ENCODE measurements at places on chromosomes 1 and 21.

DNA sequence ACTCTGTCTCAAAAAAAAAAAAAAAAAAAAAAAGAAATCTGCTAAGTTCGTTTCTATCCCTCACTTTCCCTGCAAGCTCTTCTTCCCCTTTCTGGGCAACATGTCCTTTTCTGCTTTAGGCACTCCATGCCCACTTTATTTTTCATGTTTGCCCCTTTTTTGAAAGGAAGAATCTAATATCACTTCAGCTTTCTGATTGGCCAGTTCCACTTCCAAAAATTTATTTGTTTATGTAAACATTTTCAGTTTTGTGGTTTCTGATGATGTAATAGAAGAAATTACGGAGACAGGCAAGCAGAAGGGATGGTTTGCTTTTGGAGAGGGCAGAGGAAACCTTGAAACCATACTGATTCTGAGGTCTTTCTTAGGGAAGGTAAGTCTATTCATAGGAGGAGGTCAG, 15.1 kb downstream of the IFNAR1 start:
- peaks cover 7% of the 10 kb centered on the region for H3K36me3 ChIP-seq
- peaks cover 22% of the 10 kb centered on the region for H3K4me1 ChIP-seq
- DNase-seq, result peak; percentile 14

GRCh38 chr1:165444897-165445370, at the start of gene RXRG:
Gene RXRG, minus strand, starts transcription at chr1:165445126. Its CDS starts 233 bp downstream, at chr1:165444893.
- no peaks in the 10 kb centered on the region for H3K27me3 ChIP-seq
- no peak within 1 kb of the TSS for H3K27ac ChIP-seq
- H3K4me1 ChIP-seq, result peaks cover 13% of the 10 kb centered on the region
- H3K4me3 ChIP-seq, result no peak within 1 kb of the TSS
- H3K36me3 ChIP-seq, result no peaks in the 10 kb centered on the region

DNA sequence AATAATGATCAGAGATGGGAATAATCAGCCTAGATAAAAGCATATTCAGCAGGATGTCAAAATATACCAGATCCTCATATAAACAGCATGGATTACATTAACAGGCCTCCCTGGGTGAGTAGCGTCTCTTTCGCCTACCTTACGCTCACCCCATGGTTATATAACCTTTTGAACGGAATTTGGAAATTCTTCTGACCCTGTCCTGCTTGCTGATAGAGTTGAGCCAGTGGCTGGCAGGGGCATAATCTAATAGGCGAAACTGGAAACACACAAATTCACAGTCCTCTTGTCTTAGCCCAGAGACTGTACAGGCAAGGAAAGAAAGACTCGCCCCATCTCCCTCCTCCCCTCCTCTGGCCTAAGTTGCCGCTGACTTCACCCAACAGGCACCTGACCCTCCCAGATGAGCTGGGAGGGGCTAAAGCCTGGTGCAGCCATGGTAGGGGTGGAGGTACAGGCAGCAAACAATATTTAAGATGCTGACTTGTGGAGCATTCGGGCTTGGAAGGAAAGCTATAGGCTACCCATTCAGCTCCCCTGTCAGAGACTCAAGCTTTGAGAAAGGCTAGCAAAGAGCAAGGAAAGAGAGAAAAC, at the start of gene ANGPTL7:
ANGPTL7 (plus strand) TSS at position 498 of the 594 bp plus-strand sequence. CDS start 225 bp downstream, outside the sequence.
- no peak within 1 kb of the TSS for H3K4me3 ChIP-seq
- no peak for DNase-seq
- no peaks in the 10 kb centered on the region for H3K27me3 ChIP-seq
- no peak within 1 kb of the TSS for H3K27ac ChIP-seq
- no peaks in the 10 kb centered on the region for H3K36me3 ChIP-seq
- H3K4me1 ChIP-seq, result no peaks in the 10 kb centered on the region

GRCh38 chr1:224253721-224254120, 70.7 kb downstream of the DEGS1 start:
- no peak overlapping the region for H3K4me3 ChIP-seq
- H3K27ac ChIP-seq, result no peak overlapping the region
- DNase-seq, result no peak
- no peaks in the 10 kb centered on the region for H3K4me1 ChIP-seq

DNA sequence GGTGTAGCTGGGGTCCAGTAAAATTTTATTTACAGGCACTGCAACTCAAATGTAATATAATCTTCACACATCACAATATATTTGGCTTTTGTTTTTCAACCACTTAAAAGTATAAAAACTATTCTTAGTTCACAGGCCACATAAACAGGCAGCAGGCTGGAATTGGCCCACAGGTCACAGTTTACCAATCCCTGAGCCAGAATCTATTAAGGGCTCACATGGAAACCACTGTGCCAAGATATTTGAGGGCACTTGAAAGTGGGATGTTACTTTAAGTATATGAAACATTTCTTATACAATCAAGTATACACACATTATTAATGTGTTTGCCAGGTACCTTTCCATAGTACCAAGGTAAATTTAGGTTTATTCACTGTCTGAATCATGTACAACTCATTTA, 71.9 kb upstream of the PRDX6 start:
- peaks cover 58% of the 10 kb centered on the region for H3K4me1 ChIP-seq
- no peaks in the 10 kb centered on the region for H3K36me3 ChIP-seq
- no peaks in the 10 kb centered on the region for H3K27me3 ChIP-seq
- H3K27ac ChIP-seq, result no peak overlapping the region

All from B cell (primary cell).